ENCODE measurements at places on chromosomes 7 and 10.

DNA sequence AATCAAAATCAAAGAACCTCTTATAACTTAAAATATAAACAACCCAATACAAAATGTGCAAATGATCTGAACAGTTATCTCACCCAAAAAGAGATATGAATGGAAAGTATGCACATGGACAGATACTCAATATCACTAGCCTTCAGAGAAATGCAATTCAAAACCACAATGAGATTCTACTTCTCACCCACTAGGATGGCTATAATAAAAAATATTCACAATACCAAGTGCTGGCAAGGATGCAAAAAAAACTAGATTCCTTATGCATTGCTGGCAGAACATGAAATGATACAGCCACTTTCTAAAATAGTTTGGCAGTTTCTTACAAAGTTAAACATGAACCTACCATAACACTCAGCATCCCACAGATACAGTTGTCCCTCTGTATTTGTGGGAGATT lies 130.1 kb upstream of the LRRN3 start:
- no peak for DNase-seq

DNA sequence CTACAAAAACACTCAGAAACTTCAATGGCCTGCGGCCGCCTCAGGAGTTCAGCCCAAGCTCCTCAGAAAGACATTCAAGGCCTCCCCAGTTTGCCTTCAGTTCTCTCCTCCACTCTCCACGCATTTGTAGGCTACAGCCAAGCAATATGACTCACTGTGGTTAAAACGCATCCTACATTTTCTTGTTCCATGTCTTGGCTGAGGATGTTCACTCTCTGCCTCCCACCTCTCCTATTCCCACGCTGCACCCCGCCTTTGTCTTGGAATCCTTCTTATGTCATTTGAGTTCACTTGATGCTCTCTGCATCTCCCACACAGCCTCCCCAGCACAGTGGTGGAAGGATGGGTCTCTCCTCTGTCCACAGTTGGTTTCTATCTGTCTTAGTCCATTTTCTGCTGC lies 184.8 kb downstream of the NPSR1 start:
- no peak for DNase-seq

GRCh38 chr7:44748948-44749731 lies 493 bp downstream of the ZMIZ2 start:
- peak; percentile 30 for DNase-seq

- DNase-seq = no peak
Observed at GRCh38 chr10:30819341-30820181, 190.0 kb upstream of the LYZL2 start.

DNA sequence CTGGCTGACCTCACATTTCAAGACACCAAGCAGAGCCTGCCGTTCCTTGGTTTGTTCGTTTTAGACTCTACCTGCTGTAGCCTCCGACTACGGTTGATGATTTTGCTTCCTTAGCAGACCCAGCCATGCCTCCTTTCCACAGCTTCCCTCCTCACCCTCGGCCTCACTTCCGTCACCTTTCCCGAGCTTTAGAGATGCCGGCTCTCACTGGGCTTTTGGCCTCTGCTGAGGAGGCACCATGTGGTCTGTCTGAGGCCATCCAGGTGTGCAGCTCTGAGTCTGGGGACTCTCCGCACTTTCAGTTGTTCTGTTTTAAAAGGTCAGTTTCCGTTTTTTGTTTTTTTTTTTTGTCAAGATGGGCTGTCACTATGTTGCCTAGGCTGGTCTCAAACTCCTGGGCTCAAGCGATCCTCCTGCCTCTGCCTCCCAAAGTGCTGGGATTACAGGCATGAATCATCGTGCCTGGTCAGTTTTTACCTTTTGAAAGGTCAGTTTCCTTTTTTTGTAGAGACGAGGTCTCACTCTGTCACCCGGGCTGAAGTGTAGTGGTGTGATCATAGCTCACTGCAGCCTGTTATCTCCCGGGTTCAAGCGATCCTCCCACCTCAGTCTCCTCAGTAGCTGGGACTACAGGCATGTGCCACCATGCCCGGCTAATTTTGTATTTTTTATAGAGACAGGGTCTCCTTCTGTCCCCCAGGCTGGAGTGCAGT lies 11.7 kb downstream of the ORAI2 start:
- no peak for DNase-seq

DNA sequence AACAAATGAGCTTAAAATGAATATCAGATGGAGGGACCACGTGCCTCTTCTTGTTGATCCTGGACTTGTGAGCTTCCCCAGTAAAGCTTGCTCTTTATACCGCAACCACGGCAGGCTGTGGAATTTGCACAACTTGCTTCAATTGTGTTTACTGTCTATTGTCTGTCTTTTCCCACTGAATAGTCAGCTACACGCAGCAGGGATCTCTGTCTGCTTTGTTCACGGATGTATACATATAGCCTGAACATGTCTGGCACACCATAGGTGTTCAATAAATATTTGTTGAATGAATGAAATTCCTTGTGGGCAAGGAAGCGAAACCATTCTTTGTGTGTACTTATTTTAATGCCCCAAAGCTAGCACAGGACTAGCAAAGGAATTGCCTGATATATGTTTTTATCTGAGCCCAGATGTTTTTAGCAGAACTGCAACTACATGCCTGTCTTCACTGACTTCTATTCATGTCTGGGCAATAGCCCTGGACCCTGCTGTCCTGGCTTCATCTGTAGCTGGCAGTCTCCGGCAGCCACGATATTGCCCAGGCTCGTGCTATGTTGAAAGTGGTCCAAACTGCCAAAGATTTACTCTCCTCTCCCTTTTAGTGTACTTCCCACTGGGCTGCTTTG lies 29.9 kb upstream of the IFRD1 start:
- DNase-seq = peak; percentile 37

GRCh38 chr10:98832196-98832595 lies 385.5 kb upstream of the HPS1 start:
- no peak for DNase-seq

GRCh38 chr10:22369434-22370072 lies 24.3 kb downstream of the SPAG6 start:
- DNase-seq = peak; percentile 35

GRCh38 chr10:60908031-60908430 lies 36.0 kb downstream of the RHOBTB1 start:
- peak; percentile 45 for DNase-seq

GRCh38 chr10:73253225-73253555 lies 746 bp upstream of the MRPS16 start:
- peak; percentile 38 for DNase-seq

GRCh38 chr10:84563355-84563754 lies 235.0 kb downstream of the CCSER2 start:
- DNase-seq = no peak

GRCh38 chr10:62000726-62001125 lies 99.2 kb downstream of the ARID5B start:
- no peak for DNase-seq

DNA sequence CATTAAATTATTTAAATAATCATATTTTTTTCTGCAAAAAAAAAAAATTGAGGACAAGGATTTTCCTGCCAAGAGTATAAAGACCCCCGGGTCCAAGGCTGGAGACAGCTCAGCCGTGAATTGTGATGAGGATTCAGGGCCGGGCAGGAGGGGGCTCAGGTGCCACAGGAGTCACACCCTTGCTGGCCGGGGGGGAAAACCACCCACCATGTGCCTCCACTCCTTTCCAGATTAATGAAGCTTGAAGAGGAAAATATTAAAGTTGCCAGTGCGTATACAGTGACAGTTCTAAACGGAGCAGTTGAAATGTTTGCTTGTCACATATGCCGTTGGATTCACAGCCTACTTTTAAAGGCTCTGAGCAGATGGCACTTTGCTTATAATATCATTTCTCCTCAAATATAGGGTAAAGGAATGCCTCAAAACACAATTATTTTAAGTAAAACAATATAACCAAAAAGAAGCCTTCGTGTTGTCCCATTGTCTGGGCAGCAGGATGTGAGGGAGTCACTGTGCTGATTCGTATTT lies 49.6 kb downstream of the ADARB2 start:
- no peak for DNase-seq

DNA sequence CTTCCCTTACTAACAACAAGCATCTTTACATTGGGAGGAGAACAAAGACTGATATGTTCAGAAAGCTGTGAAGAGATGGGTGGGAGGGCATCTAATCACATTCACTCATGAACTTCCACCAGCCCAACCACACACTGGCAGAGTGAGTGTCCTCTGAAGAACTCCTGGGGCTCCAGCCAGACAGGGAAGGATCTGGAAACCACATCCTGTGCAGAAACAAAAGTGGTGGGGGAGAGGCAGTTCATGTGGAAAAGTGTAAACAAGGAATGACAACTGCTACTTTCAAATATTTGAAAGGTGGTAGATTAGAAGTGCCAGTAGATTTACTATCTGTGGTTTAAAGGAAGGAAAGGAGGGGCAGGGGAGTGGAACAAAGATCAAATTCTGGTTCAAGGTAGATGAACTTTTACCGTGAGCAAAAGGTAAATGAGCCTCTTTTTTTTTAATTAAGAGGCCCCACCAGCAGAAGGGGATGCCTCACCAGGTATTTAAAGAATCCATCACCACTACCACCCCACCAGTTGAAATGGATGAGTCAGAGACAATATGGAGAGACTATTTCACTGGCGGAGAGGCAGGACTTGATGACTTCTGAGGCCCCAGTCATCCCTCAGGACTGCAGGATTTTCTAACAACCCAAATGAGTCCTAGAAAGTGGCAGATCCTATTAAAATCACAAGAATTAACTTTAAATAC lies 34.5 kb downstream of the GOT1 start:
- peak; percentile 96 for DNase-seq

GRCh38 chr10:128258421-128258976 lies 132.3 kb upstream of the MKI67 start:
- no peak for DNase-seq

DNA sequence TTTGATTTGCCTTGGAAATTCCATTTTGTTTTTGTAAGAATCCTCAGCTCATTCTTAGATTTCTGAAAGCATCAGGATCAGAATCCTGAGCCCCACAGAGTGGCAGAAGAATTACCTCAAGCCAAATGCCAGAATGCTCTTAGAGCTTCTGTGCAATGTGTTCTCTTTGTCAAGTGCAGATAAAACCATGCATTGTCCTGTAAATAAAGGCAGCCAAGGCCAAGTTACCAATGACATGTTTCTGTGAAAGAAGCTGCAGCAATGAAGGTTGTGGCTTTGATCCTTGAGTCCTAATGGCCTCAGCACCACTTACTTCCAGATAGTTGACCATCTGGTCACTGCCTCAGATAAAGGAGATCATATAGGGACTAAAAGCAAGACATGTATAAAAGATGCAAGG lies 343.3 kb upstream of the AKR1E2 start:
- no peak for DNase-seq

GRCh38 chr10:30662814-30663213 lies 33.3 kb upstream of the LYZL2 start:
- DNase-seq = no peak

DNA sequence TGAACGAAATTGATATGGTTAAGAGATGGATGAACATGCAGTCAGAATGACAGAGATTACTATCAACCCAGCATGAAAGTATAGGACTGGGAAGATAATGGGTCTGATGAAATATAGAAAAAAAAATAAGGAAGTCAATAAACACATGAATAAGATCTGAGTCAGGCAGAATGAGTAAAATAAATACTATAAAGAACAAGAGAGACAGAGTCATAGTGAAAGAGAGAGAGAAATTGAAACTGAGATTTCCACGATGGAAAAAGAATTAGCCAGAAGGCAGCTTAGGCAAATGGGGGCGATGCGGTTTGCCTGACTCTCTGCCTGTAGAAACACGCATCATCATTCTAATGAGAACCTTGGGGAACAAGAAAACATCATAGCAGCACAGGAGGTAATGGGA lies 26.6 kb downstream of the SEMA3D start:
- no peak for DNase-seq

DNA sequence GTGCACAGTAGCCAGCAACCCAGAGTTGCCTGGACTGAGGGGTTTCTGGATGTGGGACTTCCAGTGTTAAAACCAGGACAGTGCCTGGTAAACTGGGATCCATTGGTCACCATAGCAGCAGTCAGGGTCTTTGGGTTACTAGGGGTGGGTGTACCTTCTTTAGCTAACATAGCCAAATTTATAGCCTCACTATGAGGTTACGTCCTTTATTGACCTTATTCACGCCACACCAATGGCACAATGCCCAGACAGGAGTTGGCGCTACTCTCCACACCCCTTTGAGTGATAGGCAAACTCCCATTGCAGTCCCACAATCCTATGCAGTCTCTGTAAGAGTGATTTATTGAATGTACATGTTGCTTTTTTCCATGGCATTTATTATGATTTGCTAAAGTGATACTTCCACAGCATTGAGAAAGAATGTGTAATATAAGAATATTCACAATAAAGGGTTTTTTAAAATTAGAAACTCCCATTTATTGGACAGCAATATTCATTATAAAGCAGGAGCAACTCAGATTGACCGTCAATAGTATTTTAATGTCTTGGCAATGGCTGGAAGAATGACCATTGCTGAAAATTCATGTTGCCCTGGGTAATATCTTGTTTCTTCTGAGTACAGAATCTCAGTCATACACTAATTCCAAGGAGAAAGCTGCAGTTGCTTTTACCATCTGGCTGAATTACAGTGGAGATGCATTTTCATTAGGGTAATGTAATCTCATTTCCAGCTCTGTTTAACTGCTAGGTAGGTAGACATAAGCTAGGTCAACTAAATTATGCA lies 26.1 kb downstream of the IFIT5 start:
- DNase-seq = no peak

GRCh38 chr7:117667456-117667855 lies 187.6 kb downstream of the CFTR start:
- no peak for DNase-seq

- DNase-seq = no peak
Observed at GRCh38 chr10:120741396-120741795, 109.8 kb upstream of the WDR11 start.

GRCh38 chr10:44981172-44982113 lies 2.8 kb upstream of the DEPP1 start:
- DNase-seq = peak; percentile 93

DNA sequence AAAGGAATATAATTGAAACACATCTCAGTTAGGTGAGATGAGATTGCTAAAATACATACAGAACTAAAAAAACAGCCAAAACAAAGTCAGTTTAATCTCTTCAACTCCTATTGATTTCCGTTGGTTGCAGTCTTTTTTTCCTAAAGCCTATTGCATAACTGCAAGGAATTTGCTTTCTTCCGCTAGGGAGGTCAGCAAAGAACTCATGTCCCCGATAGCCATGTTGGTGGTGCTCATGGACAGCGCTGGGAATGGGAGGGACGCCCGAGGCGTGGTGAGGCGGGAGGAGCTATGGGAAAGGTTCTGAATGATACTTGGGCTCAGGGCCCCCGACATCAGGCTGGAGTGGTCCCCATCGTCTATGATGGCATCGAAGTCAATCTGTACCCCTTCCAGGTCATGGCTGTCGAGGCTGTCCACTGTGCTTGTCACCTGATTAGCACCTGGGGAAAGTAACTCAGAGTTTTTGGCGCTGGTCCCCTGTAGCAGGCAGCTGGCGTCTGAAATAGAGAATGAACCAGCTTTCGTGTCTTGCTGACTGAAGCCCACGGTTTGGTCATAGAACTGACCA lies 261.4 kb upstream of the INHBA start:
- no peak for DNase-seq
